Fibroblast of skin of left biceps (primary cell): ENCODE measurements at places on chromosomes 2 and 18.
A peak's percentile ranks its signal among the peaks of the same experiment; 100 is the strongest.

GRCh38 chr2:61658841-61659780 lies 121.0 kb upstream of the XPO1 start:
- peak; percentile 7 for DNase-seq

DNA sequence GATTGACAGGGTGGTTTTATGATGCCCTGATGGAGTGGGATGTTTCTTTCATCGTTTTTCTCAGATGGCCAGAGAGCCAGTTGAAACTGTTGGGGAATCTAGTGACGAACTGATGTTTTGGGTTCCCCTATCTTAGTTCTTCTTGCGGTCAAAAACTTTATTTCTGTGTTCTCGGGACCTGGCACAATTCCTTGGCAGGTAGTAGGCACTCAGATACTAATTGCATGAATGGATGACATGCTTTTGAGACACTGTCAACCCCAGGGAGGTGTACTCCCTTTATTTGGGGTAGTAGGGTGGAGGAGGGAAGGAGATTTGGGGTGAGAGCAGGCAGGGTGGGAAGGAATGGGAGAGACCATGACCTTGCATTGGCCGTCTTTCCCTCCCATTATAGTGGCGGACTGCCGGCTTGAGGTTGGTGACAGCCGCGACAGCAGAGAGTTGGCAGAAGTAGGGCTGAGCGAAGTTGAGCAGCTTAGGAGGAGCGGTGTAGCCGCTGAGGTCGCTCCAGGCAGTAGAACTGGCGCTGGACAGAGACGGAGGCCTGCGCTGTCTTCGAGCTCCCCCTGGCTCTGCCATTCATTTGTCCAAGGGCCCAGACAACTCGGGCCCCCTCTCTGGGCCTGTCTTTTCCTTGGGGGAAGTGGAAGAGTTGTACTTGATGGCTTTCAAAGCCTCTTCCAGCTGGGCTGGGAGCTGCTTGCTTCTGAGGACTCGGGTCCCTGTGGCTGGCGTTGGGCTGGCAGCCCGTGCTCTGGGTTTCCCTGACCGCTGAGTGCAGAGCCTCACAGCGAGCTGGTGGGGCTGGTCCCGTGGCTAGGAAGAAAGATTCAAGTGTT lies 2.6 kb downstream of the TET3 start:
- no peak for DNase-seq

- no peak for DNase-seq
Measured at GRCh38 chr2:6955511-6956136, 38.4 kb downstream of the RNF144A start.

DNA sequence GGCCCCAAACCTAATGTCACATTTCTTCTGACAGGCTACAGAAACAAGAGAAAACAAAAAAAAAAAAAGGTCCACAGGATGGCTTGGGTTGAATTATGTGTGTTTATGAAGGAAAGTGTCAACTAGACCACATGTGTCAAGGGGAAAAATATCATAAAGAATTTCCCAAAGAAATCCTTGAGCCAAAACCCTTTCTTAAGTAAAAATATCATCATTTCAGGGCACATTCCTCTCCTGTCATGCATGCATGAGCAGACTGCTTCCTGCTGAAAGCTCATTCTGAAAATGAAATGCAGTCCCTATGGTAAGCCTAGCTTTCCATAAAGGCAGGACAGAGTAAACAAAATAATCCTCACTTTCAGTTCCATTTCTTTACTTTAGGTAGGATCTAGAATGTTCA lies 85.7 kb upstream of the RBBP8 start:
- no peak for DNase-seq

DNA sequence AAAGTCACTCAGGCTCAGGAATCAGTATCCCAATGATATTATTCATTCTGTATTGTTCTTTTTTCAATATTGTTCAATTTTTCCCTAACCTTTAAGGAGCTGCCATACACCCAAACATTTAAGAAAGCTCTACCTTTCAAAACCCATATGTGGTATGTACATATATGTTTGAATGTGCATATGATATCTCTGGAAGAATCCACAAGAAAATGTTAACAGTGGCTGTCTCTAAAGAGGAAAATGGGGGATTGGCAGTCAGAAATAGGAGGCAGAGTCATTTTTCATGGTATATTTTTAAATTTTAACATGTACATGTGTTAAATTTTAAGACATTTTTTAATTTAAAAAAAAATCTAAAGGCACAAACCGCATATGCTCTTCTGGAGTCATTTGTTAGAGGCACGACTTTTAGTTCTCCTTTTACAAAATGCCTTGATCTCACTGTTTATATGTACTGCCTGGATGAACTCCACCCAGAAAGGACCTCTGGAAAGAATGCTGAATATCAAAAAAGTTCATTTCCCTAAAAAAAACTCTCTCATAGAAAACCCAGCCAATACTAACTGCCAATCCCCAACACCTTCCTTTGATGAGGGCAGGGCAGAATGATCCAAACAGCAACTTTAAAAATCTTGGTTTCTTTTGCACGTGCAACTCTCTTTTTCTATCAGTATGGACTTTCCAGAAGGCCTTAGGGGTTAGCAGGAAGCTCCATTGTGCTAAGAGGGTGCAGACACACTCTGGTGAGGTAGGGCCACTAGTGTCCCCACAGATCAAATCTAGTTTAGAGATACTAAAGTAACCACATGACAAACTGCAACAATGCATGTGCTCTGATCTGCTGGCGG lies 23.6 kb downstream of the KCTD1 start:
- DNase-seq: no peak

GRCh38 chr18:79424008-79424565 lies 28.4 kb downstream of the NFATC1 start:
- DNase-seq: no peak

DNA sequence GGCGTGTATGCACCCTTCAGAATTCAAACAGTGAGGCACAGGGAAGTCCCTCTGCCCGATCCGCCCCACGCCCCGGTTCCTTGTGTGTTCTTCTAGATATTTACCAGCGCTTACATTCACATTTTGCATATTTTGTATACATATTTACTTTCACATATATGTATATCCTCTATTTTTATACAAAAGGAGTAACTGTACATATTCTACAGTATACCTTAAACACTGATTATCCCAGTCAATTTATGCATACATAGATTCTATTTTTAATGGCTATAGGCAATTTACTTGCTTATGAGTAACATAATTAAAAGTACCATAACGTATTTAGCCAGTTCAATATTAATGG lies 307 bp upstream of the DUSP11 start:
- no peak for DNase-seq

GRCh38 chr18:4106407-4107033 lies 348.6 kb downstream of the DLGAP1 start:
- peak; percentile 16 for DNase-seq

DNA sequence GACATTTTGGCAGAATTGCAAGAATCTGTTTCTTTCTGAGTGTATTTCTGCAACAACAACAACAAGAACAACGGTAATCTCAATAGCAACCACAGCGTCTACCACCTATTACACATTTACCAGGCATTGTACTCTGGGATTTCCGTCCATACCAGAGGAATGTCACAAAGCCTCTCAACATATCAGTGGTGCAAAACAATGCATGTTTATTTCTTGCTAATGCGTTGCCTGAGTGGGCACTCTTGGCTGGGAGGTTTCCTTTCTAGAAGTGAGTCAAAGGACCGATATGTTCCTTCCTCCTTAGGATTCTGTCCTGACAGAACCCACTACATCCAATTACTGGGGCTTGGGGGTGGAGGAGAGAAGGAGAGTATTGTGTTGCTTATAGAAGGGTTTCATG lies 585.6 kb downstream of the TSN start:
- no peak for DNase-seq

- DNase-seq: peak; percentile 24
Measured at GRCh38 chr2:187302586-187302985, 145.5 kb downstream of the CALCRL start.

GRCh38 chr2:84815146-84815545 lies 65.7 kb downstream of the TRABD2A start:
- DNase-seq: no peak

DNA sequence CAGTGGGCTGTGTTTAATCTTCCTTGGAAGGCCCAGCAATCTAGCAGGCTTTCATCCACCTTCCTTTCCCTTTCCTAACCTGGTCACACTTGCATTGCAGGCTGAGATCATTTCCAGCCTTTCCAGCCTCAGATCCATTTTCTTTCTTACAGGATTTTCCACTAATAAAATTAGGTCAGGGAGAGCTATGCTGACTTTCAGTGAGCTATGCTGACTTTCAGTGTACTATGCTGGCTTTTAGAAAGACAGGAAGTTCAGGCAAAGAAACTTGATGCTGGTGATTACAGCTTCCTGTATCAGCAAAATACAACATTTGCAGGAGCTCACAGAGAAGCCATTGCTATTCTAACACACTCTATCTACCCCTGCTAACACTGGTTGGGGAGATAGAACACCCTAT lies 735.0 kb downstream of the CCDC85A start:
- no peak for DNase-seq

DNA sequence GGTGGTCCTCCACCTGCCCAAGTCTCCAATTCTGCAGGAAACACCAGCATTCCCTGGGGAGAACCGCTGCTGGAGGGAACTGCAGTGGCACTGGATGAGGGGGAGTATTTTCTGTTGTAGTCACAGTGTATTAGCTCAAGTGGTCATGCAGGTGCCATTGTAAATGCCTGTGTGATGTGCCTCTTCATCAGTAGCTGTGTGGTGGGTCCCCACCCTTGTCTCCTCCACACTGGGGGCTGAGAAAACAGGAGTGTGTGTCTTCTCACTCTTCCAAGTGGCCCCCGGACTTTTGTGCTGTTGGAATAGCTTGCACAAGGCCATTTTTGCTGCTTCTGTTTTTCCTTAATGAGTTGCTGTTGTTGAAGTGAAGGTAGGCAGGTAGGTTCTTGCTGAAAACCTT lies 8.7 kb downstream of the NCK2 start:
- DNase-seq: no peak

GRCh38 chr2:217943446-217944321 lies 59.1 kb downstream of the TNS1 start:
- no peak for DNase-seq

DNA sequence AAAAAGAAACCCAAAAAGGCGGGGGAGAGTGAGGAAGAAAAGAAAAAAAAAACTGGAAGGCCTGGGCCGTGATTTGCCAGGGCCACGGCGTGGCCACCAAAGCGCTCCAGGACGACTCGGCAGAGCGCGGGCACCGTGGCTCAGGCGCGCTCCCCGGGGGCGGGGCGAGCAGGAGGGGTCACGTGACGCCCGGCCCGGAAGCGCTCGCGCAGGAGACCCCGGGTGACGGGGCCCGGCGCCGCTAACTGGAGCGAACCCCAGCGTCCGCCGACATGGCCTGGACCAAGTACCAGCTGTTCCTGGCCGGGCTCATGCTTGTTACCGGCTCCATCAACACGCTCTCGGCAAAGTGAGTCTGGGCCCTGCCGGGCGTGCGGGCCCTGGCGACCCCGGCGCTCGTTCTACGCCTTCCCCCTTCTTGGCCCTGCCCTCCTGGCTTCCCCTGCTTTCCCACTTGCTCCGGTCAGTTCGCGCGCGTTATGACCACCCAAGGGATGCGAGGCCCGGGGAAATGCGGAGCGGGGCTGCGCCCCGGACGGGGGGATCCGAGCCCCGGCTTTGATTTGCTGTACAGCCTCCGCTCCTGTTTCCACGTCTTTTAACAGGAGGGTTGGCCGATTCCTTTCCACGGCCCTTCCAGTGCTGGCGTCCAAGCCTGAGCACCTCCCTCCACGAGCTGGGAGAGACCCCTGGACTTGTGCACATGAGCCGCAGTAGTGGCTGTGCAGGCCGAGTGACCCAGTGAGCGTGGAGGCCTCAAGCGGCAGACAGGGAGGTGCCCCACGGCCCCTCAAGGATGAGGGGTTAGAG lies at the start of gene SLC35F6:
TSS of gene SLC35F6 (plus strand) at position 207 of the 810 bp plus-strand sequence. CDS start at position 273, 66 bp downstream.
- DNase-seq: peak; percentile 45

GRCh38 chr18:60894254-60894945 lies 438.8 kb upstream of the CDH20 start:
- DNase-seq: no peak

- peak; percentile 18 for DNase-seq
Measured at GRCh38 chr2:186129767-186130581, 356.1 kb upstream of the ZC3H15 start.

DNA sequence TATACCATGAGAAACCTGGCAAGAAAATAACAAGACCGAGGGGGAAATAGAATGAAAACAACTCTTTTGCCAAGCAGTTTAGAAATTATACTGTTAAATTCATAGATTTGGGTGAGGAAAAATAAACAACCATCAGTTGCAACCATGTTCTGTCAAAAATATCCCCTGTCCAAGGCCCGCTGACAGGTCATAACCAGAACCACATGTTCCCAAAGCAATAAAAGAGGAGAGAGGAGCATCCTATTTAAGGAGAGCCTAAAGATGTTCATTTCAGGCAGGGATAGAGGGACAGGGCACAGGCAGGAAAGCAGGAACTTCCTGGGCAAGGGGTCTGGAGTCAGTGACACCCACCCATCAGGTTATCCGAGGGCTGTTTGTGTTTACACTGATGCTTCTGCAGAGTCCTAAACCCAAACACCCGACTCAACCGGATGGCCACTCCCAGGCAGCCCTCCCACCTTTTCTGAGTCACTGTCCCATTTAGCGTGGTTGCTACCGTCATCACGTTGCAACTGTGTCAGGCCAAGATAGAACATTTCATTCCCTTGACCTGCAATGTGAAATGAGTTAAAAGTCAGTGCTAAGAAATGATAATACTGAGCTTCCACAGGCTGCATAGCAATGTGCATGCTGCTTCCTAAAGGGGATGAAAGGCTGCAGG lies 468.3 kb upstream of the RAB12 start:
- DNase-seq: no peak

DNA sequence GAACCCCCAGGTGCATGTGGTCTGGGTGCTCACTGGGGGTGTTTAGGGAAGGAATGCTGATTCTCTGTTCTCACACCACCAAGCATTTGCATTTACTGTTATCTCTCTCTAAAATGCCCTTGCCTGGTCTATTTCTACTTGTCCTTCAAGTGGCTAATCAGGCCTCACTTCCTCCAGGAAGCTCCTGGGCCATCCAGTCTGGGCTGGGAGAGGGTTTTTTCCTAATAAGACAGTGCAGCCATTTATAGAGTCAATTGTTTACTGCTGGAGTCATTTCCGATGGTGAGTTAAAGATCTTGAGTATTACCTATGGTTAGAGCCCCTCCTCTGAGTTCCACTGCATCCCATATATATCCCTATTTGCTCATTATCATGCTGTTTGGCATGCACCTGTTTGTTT lies 25.2 kb upstream of the ITGA6 start:
- DNase-seq: no peak

DNA sequence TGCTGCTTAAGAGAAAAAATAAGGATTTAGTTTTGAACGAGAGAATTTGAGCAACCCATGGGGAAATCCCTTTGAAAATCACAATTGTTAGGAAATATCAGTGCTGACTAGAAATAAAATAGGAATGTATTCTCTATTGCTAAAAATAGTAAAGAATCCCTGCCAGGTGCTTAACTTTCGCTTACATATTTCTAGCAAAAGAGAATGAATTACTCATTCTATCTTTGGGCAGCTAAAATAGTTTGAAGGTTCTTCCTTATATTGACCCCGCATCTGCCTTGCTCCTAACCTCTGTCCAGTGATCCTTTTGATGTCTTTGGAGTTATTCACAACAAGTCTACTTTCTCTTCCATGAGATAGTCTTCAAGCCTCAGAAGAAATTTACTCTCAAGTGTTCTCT lies 103.8 kb downstream of the PLCL1 start:
- no peak for DNase-seq

DNA sequence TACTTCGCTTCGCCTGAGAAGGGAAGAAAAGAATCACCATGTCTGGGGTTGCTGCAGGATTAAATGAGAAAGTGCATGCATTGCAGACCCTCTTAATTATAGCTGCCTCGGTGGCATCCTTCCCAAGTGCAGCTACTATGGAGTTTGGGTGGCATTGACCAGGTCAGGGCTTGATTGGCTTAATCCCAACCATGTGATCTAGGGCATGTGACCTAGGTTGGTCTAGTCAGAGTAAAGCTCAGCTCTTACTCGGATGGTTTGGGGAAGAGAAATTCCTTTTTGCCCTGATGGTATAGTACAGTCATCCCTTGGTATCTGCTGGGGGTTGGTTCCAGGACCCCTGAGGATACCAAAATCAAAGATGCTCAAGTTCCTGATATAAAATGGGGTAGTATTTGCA lies 178.2 kb upstream of the RAB12 start:
- DNase-seq: no peak
